ENCODE measurements at places on chromosomes 11 and 22.

GRCh38 chr11:15107730-15108515 is 6.8 kb upstream of the INSC start:
- no peak for DNase-seq

- DNase-seq, result no peak
Measured at GRCh38 chr11:47078751-47079521, 97.7 kb downstream of the ARFGAP2 start.

GRCh38 chr11:118152552-118153471 is at the start of gene SCN4B:
SCN4B (minus strand) TSS chr11:118152823; CDS start chr11:118152673, 150 bp downstream.
- no peak for DNase-seq

DNA sequence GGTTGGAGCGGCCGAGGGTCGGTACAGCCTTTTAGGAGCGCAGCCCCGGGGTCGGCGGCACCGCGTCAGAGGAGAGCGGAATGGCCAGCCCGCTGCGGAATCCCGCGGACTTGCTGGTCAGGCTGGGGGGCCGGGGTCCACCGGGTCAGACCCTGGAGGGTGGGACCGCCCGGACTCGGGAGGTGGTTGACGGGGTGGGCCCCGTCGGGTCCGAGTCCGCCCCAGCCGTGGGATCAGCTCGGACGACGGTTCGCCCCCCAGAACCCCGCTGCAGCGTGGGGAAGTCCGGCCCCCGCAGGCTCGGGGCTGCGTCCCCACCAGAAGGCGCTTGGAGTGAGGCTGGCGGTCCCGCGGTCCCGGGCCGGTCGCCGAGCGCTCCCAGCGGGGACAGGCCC is 301 bp upstream of the ADM2 start:
- no peak for DNase-seq

DNA sequence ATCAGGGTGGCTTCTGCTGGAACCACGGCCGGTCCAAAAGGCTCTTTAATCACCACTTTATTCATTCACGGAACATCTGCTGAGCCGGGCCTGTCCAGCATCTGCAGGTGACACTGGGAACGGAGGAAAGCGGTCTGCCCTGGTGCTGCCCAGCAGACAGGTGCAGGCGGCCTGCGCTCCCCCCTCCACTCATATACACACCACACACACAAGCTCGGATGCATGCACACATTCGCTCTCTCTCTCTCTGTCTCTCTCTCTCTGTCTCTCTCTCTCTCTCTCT is 736.9 kb downstream of the BRD1 start:
- no peak for DNase-seq

GRCh38 chr11:131691181-131692041 is 321.0 kb downstream of the NTM start:
- DNase-seq, result no peak

GRCh38 chr11:79366218-79366617 is 74.6 kb downstream of the TENM4 start:
- DNase-seq, result no peak

- peak; percentile 96 for DNase-seq
Measured at GRCh38 chr22:18156878-18157713, 7.1 kb downstream of the USP18 start.

DNA sequence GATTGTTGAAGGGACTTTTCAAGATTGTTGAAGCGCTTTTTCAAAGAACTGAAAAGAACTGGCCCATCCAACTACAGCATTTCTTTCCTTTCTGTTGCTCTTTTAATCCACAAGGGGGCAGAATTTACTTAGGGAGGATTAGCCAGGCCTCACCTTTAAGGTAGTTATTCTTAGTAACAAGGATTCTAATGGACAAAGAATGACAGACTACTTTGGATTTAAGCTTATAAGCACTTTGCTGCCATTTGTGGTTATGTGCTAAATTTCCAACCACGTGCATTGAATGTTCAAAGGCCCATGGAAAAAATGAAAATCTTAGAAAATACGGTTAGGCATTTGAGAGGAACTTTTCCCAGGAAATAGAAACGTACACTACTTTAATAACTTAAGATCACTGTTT is 49.5 kb upstream of the HSPA8 start:
- DNase-seq, result no peak

DNA sequence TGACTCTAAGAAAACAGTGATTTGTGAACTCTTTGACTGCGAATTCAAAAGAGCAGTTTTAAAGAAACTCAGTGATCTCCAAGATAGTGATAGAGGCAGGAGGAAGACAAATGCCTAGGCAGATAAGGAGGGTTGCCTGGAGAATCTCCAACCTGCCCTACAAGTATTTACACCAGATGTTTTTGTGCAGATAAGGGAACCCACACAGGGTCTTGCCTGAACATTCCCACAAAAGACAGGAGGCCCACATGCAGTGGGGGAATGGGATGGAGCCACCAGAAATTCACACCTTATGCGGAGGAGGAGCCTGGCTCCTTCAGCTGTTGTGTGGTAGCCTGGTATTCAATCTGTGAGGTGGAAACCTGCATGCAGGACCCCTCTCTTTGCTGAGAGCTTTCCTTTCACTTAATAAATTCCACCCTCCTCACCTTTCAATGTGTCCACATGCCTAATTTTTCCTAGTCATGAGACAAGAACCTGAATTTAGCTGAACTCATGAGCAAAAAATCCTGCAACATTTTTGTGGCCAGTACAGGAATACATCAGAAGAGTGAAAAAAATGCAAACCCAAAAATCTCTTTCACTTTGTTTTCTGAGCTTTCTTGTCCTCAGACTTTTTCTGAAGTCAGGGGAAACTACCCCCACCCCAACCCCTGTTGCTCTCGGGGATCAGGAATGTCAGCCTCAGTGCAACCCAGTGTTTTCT is 8.1 kb upstream of the GLYAT start:
- no peak for DNase-seq

- DNase-seq, result peak; percentile 39
Measured at GRCh38 chr11:36447514-36447913, 62.6 kb downstream of the TRAF6 start.

DNA sequence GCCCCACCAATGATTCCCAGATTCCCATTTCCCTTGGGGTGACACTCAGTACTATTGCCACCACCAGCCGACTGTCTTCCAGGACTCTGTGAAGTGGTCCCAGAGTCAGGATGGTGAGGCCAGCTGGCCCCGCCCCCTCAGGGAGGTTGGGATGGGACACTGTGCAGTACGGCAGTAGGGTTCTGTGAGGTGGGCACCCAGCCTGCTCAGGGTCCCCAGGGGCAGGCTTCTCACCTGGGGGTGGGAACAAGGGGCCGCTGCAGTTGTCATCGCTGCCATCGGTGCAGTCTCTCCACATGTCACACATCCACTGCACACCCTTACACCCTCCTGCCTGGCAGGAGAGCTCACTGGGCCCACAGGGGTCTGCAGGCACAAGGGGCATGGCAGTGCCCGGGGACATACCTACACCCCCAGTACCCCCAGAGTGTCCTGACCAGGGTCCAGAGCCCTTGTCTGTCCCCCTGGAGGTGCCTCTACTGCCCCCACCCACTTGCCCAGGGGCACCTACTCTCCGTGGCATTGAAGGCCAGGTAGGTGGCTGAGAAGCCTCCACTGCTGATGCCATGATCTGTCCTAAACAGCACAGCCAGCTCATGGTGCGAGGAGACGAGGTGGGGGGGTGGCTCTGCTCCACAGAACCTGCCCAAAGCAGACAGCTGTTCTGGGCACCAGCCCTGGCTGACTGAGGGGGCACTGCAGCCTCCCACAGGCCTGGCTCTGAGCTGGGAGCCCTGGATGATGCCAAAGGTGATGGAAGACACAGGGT is 1.9 kb upstream of the C1QTNF5 start:
- DNase-seq, result no peak

All from skeletal muscle cell (primary cell).